ENCODE measurements at places on chromosomes 6 and 20.

GRCh38 chr6:17705428-17705777 lies 1.3 kb downstream of the NUP153 start:
- DNase-seq: peak; percentile 31

- DNase-seq: no peak
These were observed 52.7 kb downstream of the LYRM4 start for GRCh38 chr6:5208057-5208456.

- DNase-seq: peak; percentile 9
These were observed 31.0 kb downstream of the TIAM2 start for GRCh38 chr6:155026022-155026705.

- DNase-seq: no peak
These were observed 14.2 kb downstream of the CEP162 start for GRCh38 chr6:84213217-84213616.

DNA sequence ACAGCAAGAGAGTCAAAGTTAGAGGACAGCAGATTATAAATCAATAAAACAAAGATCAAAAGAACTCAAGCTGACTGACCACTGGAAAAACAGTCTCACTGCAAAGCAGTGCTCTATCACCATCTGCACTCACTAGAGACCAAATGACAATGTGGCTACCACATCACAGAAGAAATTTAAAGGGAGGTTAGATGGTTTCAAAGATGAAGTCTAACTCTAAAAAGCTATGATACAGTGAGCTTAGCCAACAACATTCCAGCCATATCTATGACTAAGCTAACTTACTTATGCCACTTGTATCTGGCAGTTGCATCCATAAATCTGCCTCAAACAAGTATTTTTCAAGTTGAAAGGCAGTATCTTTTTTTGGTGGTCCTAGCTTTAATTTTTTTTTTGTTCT lies 68.6 kb downstream of the ARHGAP18 start:
- no peak for DNase-seq

GRCh38 chr6:116941727-116942126 lies 64.7 kb downstream of the RFX6 start:
- no peak for DNase-seq

- DNase-seq: no peak
These were observed 5.2 kb downstream of the PRSS35 start for GRCh38 chr6:83517500-83517899.

- peak; percentile 52 for DNase-seq
These were observed 1106.4 kb upstream of the CITED2 start for GRCh38 chr6:140480852-140481251.

GRCh38 chr6:85472744-85473143 lies 22.9 kb downstream of the NT5E start:
- no peak for DNase-seq

DNA sequence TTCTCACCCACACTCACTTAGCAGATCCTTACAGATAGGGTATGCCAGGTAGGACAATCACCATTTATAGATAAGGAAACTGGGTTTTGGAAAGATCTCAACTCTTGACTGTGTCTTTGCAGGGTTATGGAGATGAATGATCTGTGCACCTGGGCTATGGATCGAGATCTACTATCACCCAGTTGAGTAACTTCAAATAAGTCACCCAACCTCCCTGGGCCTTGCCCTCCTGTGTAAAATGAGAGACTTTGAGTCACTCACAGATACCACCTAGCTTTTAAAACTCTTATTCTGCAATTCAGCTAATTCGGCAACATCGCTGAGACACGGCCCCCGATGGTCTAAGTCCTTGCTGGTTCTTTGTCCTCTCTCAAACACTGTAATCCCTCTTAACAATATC lies 53.5 kb downstream of the HIVEP2 start:
- no peak for DNase-seq

DNA sequence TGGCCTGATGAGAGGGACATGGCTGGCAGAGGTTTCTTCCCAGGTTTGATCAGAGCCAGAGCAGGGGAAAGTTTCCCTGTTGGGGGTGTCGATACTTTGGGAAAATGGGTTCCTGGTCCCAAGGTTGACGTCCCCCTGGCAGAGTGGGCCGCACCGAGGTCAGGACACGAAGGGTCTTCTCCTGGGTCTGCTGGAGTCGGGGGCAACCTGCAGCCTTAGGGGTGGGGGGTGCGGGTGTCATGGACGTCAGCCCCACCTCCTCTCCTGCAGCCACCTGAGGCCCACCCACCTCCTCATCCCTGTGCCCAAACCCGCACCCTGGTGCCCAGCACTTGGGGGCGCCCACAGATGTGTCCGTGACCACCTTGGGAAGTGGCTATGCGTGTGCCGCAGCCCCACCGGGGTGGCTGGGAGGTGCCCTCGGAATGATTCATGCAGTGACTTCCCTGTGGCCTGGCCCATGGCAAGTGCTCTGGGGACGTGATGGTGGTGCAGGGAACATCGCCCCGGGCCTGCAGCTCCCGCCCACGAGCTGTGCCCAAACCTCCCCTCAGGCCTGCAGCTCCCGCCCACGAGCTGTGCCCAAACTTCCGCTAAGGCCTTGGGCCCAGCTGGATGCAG lies 64.9 kb downstream of the YTHDF1 start:
- no peak for DNase-seq

- no peak for DNase-seq
These were observed 21.0 kb downstream of the RMND1 start for GRCh38 chr6:151430886-151431285.

DNA sequence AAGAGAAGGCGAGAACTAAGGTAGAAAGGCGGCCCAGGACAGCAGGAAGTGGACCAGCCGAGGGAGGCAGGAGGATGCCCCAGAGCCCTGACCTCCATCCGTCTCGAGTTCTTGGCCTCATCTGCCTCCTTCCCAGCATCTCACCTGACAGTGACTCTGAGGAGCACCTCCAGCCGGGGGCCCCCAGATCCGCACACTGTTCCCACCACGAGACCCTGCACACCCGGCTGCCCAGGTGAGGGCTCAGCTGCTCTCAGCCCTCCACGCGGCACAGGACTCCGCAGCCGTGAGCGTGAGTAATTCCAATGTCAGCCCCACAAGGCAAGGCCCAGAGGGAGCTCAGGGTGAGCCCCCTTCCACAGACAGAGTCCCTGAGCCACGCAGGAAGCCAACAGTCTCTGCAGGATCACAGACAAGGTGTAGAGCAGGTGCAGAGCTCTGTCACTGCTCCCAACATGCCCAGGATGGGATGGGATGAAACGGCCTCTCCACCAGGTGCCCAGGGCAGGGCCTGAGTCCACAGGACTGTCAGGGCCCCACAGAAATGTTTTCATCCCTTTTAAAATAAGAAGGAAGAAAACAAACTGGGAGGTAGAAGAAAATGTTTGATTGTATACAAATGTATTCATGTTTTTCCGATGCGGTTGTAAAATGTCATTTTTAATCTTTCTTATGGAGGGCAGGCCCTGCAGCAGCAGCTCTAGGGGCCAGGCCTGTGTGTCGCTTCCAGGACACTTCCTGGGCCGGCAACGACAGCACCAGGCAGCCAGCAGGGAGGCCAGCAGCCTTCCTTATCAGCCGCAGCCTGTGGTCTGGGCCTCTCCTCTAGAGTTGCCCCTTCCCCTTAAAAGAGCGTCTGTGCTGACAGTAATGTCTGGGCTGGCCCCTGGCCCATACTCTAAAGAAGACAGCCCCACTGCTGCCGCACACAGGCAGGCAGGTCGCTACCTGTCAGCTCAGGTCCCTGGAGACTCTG lies 66.9 kb downstream of the DLL1 start:
- no peak for DNase-seq

GRCh38 chr6:77124604-77125003 lies 338.7 kb downstream of the HTR1B start:
- DNase-seq: no peak

GRCh38 chr6:39060467-39061160 lies 12.0 kb downstream of the GLP1R start:
- DNase-seq: no peak

GRCh38 chr20:4256874-4257273 lies 241.5 kb upstream of the RNF24 start:
- no peak for DNase-seq

DNA sequence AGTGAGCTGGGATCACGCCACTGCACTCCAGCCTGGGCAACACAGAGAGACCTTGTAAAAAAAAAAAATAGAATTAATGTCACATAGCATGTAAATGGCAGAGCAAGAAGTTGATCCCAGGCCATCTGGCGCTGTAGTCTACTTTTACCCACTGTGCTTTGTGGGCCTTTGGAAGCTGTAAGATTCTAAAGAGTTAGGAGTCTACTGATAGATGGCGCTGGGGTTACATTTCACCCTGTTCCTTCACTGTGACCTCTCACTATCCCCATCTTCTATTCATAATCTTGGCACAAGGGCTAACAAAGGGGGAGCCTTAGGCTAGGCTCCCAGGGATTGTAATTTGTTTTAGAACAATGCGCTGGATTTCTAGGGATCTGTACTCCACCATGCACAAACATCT lies 24.4 kb downstream of the SIRPD start:
- no peak for DNase-seq

- no peak for DNase-seq
These were observed 24.5 kb upstream of the GRM4 start for GRCh38 chr6:34170346-34170745.

DNA sequence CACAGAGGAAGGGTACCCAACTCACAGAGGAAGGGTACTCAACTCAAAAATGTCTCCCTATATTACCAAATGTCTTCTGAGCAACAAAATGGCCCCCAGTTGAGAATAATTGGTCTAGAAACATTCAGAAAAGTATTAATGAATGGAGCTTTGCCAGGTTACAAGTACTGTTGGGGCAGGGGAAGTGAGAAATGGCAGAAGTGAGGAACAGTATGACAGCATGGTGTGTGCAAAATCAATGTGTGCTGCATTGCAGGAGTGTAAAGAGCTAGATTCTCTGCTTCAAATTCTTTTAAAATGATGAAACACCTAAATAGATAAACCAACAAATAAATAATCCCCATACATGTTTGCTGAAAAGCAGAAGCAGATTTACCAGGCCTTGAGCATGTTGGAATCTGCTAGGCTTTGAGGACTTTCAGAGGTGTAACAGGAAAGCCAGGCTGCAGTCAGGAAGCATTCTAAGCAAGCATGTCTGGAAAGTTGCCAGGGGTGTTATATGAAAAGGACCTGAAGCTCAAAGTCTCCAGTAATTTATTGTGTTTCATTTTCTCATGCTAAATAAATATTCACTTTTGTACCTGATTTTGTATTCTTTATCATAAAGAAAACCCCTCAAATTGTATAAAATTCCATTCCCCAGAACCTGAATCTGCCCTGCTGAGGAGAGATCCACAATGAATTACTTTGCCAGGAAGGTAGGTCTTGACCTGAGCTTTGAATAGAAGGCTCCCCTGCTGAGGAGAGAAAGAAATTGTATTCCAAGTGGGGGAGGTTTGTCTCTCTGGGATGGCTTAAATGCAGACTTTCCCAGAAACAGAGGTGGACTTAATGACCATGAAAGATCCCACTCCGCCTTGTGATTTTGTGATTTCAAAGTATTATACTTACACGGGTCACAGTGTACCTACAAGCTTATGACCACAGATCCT lies 265.0 kb upstream of the MARCKS start:
- no peak for DNase-seq

GRCh38 chr6:16770701-16771569 lies 9.7 kb upstream of the ATXN1 start:
- peak; percentile 88 for DNase-seq

- DNase-seq: peak; percentile 18
These were observed 235 bp downstream of the MAP7 start for GRCh38 chr6:136550045-136550329.

GRCh38 chr6:85405175-85405852 lies 44.6 kb upstream of the NT5E start:
- no peak for DNase-seq

DNA sequence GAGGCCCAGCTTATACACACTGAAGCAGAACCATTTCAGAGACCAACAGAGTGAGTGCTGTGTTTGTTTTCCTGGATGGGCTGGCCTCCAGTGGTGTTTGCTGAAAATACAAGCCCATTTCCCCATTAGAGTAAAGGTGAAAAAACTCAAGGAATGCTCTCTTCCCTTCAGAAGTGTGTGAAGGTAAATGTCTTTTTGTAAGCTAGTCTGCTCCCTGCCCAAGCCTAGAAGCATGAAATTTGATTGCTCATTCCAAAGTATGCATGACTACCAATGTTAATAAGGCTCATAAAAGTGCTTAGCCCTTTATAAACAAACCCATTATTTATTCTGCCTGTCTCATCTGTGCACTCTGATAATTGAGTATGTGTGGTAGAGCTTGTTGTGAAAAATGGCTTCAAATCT lies 59.1 kb downstream of the ADGRF1 start:
- no peak for DNase-seq

DNA sequence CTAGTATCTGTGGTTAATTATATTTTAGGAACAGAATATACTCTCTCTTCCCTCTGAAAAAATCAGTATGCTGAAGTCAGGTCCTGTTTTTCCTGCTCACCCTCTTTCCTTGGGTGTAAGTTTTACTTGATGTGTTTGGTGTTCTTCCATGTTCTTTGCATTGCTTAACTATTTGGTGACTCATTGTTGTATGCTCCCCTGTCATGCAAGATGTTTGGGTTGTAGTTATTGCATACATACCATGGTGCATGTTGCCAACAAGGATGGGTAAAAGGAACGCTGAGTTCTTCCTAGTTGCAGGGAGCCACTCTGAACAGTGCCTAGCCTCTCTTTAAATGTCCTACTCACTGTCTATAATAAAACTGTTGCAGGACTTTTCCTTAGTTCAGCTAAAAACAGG lies 207.9 kb upstream of the LAMP5 start:
- DNase-seq: peak; percentile 69

- no peak for DNase-seq
These were observed 30.8 kb downstream of the RRBP1 start for GRCh38 chr20:17651129-17651759.

GRCh38 chr6:44224029-44224964 lies 902 bp downstream of the SLC29A1 start:
- no peak for DNase-seq

DNA sequence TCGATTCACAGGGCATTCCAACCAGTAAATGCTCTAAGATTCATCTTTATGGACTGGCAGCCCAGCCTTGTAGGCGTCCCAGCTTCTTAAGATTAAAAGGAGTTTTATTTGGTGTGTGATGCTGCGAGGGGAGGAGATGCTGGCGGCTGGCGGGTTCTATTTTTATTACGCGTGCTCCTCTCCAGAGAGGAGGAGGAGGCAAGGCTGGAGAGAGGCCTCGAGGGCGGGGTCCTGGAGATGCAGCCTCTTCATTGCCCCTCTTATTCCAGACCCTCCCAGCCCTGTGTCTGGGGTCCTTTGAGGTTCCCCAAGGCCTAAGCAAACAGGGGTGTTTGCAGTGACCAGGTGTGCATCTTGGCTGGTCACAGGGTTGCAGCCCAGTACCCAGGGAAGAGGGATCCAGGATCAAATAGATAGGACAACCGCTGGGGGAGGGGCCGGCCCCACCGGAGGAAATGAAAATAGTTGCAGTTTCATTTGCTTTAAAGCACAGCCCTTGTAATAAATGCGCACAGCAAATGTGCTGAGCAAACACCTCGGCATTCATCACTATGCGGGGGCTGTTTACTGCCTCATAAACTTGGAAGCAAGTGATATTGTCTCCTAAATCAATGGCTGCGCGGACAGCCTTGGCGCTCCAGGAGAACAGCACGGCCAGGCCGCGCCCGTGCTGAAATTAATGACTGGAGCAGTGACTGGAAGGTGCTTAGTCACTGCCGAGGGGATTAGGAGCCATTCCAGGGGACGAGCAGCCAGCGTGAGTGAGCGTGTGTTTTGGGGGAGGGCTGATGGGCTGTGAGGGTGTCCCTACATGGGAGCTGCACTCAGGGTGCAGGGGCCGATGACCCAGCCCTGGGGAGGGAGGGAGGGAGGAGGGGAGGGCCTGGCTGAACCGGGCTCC lies 83.0 kb downstream of the TMEM242 start:
- no peak for DNase-seq
